GM12878 (cell line): ENCODE measurements at places on chromosomes 7 and 10. TPM values are rescaled to one million over a fixed set of nuclear protein-coding genes. Genes with fewer than 3 reads are reported as not detected.

DNA sequence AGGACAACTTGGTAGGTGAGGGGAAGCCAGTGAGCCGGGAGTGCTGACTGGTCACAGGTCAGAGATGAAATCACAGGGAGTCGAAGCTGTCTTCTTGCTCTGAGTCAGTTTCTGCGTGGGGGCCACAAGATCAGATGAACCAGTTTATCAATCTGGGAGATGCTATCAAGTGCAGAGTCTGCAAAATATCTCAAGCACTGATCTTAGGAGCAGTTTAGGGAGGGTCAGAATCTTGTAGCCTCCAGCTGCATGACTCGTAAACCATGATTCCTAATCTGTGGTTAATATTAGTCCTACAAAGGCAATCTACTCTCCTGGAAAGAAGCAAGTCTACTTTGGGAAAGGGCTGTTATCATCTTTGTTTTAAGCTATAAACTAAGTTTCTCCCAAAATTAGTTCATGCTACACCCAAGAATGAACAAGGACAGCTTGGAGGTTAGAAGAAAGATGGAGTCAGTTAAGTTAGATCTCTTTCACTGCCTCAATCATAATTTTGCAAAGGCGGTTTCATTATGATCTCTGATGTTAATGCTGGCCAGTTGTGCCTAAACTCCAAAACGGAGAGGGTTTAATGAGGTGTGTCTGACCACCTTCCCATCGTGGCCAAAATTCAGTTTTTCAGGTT lies 8.4 kb upstream of the LMOD2 start:
- DNase-seq: no peak

DNA sequence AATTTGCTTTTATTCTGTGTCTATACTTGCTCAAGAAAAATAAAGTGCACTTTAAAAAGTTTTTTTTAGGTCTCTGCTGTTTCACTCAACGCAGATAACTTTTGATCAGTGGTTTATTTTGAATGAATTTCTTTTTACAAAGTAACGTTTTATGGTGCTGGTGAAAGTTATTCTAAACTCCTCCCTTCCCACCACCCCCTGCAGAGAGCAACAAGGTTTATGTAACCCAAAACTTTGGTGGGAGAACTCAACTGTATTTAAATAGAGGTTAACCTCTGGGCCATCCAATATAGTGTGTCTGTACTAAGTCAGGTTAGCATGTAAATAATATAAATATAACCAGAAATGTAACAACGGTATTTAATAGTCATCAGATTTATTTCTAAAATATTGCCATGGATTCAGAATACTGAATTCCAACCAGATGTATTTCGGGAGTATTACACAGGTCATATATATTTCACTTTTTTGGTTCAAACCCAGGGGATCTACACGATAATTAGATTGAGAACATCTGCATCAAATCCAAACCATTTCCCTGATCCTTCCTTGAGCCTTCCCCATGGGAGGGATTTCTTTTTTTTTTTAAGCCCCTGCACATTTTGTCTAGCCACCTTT lies 3.9 kb upstream of the CUX1 start:
- no peak for DNase-seq

DNA sequence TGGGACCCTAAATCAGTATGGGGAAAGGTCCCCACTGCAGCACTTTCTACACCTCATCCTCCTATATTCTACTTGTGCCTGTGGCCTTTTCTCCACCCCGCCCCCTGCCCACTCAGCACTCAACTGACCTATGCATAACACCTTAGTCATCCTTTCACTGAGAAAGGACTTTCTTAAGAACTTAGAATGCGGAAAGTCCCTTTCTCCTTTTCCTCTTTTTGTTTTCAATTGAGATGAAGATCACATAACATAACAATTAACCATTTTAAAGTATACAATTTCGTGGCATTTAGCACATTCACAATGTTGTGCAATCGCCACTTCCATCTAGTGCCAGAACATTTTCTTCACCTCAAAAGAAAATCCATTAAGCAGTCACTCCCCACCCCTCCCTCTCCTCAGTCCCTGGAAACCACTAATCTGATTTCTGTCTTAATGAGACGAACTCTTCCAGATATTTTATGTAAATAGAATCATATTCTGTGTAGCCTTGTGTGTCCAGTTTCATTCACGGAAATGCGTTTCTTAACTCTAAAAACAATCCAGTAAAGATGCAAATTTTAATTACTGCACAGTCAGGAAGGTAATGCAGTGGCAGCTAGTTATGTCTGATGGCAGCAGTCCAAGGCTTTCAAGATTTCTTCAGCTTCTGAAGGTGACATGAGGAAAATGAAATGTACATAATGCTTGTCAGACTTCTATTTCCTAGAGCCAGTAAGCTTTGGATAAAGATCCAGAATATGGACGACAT lies 41.7 kb downstream of the FAS start:
- peak; percentile 28 for DNase-seq

DNA sequence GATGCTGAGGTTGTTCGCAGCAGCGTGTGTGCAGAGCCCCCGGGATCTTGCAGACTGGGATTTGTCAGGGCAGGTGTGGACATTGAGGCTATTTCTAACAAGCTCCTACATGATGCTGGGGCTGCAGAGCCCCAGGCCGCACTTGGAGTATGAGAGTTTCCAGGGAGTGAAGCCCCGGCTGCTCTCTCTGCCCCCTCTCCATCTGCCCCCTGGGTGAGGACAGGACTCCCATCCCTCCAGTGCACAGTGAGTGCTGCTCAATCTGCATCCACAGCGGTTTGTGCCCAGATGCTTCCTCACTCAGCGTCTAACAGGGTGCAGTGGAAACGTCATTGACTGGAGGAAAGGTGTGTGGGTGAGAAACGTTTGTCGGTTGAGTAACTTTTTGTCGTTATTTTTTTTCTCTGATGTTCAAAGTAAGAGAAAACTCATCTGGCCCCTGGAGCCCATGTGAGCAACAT lies 25.3 kb downstream of the IL2RA start:
- no peak for DNase-seq

- no peak for DNase-seq
Measured at GRCh38 chr7:92845736-92846135, 9.4 kb upstream of the CDK6 start.

GRCh38 chr7:66140924-66141323 lies 26.3 kb downstream of the CRCP start:
- no peak for DNase-seq

DNA sequence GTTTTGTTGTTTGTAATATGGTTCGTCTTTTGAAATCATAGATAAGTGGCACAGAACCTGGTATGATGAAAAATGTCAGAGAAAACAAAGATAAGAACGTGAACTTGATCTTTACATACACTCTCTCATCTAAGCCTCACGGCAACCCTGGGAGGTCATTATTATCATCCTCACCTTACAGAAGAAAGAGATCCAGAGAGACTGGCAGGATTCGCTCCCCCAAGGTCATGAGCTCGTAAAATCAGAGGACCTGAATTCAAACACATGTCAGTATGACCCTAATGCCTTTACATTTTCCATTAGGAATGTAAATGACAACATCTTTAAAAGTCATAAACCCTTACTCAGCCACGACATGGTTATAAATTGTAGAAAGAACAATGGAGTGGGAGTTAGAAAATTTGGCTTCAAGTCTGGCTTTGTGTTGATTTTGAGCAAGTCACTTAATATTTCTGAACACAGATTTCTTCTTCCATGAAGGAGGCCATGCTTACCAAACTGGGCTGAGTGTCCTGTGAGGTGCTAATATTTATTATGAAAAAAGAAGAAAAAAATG lies 35.9 kb downstream of the HIPK2 start:
- DNase-seq: no peak

- DNase-seq: no peak
Measured at GRCh38 chr7:11630355-11630754, 201.6 kb downstream of the THSD7A start.

GRCh38 chr7:460374-461116 lies 59.1 kb downstream of the PDGFA start:
- no peak for DNase-seq

DNA sequence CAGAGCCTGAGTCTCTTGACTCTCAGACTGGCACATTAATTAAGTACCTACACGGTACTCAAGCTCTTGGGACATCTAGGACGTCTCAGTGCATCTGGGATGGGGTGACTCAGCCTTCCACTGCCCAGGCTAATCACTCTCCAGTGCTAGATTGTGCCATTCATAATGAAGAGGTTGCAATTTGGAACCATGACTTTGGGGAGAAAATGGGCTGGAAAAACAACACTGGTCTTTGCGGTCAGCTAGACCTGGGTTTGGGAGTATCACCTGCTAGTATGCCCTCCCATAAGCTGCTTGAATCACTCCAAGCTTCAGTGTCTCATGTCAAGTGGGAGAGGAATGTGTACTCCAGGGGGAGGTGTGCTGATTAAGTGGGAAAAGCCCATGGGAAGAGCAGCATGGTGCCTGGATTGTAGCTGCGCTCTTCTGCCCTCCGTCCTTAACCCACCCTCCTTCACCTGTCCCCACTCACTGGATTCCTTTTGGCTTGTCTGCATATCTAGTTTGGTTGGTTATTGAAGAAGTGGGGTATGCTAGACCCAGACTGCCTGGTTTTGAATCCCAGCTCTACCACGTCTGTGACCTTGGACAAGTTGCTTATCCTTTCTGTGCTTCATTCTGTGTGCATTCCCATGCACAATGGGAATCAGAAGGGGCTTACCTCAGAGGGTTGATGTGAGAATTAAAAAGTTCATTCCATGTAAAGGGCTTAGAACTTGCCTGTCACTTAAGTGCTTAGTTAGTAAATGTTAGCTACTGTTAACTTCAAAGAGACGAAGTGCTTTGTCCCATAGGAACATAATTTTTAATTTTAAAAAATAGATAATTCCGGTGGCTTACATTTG lies 3.8 kb downstream of the NFE2L3 start:
- no peak for DNase-seq

DNA sequence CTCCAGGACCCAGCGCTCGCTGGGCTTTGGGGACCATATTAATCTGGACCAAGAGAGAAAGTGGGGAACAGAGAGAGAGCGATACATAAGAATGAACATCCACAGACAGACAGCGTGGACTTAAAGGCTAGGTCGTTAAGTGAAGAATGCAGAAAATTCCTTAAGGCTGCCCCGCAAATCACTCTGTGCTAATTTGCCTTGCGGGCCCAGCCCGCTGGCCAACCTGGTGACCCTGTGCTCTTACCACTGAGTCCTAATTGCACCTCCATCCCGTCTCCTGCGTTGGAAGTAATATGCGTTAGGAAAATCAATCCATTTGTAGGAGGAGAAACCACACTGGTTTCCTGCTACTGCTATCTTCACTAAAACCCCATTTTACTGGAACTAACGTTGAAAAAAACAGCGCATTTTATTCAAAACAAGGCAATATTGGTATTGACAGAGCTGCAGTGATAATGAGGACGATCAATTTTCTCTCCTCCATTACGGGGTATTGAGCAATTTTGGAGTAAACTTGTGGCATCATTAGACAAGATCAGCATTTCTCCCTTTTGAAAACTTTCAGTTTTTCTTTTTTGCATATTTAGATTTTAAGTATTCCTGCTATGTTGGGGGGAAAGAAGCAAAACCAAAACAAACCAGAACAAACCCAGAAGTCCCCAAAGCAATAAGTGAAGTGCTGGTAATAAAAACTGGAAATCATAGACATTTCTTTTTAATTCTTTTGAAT lies 85.2 kb downstream of the WDFY4 start:
- DNase-seq: no peak

- no peak for DNase-seq
Measured at GRCh38 chr10:132926070-132926469, 16.3 kb downstream of the CFAP46 start.

The CYP3A4 gene
- not detected in 2 replicates for polyA plus RNA-seq

The CFAP43 gene
- polyA plus RNA-seq: 0.11 TPM in 1 of 2 replicates, not detected in the other

The ASB4 gene
- not detected in 2 replicates for polyA plus RNA-seq

The PDE6C gene
- not detected in 2 replicates for polyA plus RNA-seq

The TDRD1 gene
- polyA plus RNA-seq: not detected in 2 replicates
